ENCODE measurements at places on chromosomes 7 and 10. TPM values are rescaled to one million over a fixed set of nuclear protein-coding genes. Genes with fewer than 3 reads are reported as not detected.

C7orf33 gene
- not detected for total RNA-seq

KCNMA1 gene
- total RNA-seq, result 0.70 TPM

IGFBP1 gene
- not detected for total RNA-seq

TMEM213 gene
- total RNA-seq, result not detected

UPK3BL2 gene
- total RNA-seq, result 17.7 TPM

VWDE gene
- total RNA-seq, result 11.8 TPM

SPDYE1 gene
- total RNA-seq, result not detected

DNA sequence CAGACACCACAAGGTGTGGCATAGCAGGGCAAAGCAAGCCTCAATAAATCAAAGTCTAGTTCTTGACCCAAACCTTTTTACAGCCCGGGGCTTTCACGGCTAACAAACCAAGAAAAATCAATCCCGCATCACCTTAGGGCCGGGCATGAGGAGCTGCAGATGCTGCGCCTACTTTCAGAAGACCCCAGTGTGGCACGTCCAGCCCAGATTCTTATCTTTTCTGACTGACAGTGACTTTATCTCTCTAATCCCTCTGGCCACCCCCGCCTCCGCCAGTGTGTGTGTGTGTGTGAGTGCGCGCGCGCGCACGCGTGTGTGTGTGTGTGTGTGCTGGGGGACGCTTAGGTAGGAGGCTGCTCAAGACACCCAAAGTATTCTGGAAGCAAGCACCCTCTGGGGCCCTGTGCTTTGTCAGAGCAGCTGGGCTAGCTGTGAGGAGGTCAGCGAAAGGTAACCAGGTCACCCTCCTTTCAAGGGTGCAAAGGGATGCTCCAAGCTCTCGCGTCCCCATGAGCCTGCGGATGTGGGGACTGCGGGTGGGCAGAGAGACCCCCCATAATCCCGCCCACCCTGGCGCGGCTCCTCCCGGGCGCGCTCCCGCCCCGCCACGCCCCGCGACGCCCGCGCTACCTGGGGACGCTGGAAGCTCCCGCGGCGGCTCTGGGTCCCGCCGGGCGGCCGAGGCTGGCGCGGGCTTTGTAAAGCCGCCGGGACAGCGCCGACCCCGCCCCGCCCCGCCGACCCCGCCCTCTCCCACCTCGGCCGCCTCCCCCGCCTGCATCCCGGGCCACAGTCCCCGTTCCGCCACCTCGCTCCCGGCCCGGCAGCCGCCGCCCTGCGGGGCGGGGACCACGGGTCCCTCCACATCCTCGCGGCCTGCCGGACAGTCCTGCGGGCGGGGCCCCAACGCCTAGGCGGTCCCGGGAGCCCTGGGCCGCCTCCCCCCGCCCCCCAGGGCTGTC, 57.1 kb upstream of the RHOBTB1 start:
- DNase-seq, result peak; percentile 88

- peak; percentile 77 for DNase-seq
Observed at GRCh38 chr7:102317231-102318059, 30.8 kb downstream of the SH2B2 start.

DNA sequence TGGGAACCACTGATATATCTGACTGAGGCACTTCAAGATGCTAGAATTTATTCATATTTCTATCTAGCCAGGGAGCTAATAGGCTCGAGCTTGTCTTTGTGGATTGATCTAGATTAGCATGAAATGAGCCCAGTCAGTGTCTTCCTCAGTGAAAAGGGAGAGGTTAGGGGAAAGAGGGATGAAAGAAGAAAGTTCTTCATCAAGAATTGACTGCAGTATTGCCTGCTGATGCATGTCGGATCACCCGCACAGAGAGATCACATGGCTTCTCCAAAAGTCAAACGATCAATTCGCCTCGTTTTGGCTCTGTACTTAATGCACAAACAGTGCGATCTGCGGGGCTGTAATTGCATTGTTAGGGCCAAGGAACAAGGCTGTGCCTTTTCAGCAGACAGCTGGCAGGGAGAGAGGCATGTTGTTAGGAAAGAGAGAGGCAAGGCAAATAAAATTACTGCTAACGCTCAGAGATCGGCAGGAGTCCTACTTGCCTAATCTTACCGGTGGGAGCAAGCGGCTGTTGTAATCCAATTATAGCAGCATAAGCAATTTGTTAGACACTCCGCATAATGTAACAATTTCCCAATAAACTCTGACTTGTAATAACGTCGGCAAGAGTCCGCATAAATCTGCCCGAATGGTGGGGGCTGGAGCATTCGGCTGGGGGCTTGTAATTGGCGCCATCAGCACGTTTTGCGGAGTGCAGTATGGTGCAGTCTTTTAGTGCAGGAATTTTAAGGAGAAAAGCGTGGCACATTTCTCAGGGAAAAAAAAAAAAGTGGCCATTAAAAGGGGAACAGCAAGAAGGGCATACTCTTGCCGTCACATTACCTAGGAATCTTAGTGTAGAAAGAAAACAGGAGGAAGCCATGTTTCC, 102.1 kb downstream of the POLL start:
- DNase-seq, result peak; percentile 67

DNA sequence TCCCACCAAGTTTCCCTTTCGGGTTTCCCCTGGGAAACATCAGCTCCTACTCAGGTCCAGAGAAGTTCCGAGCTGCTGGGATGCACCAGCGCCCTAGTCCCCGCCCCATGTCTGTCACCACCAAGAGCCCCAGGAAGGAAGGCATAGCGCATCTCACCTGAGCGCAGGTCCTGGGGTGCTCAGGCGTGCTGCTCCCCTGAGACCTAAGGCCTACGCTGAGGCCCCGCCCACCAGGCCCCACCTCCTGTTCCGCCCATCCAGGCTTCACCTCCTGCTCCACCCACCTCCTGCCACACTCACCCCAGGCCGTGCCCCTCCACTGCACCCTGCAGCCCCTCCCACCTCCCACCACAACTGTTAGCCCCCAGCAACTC, 1.2 kb upstream of the TFR2 start:
- peak; percentile 70 for DNase-seq

GRCh38 chr7:92988051-92988450, 129.7 kb downstream of the SAMD9 start:
- DNase-seq, result no peak

GRCh38 chr7:2725178-2726105, 37.4 kb downstream of the AMZ1 start:
- peak; percentile 38 for DNase-seq

DNA sequence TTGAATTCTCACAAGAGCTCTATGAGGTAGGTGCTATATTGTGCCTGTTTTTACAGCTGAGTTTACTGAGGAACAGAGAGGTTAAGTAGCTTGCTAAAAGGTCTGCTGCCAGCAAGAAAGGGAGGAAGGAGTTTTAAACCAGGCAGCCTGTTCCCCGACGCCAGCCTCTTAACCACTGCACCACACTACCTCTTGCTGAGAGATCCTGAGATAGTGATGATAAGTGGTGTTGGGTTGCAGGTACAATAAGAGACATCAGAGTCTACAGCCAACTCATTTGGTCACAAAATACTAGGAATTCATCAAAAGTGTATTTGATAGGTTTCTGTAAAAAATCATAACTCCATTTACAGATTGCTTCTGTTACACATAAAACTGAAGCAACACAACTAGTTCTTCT, 8.0 kb downstream of the CCDC71L start:
- no peak for DNase-seq

DNA sequence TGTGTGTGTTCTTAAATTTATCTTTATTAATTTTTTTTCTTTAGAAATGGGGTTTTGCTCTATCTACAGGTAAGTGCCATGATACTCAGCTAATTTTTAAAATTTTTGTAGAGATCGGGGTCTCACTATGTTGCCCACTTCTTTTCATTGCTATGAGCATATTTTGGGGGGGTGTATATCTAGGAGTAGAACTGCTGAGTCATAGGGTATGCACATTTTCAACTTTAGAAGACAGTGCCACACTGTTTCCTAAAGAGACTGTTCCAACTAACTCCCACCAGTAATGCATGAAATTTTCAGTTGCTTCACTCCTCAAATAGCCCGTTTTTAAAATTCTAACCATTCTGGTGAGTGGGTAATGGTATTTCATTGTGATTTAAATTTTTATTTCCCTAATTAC, 108.3 kb downstream of the CUL2 start:
- no peak for DNase-seq

- DNase-seq, result no peak
Observed at GRCh38 chr7:26399736-26400135, 108.1 kb downstream of the SNX10 start.

GRCh38 chr10:123998197-123999141, 94.9 kb downstream of the CHST15 start:
- DNase-seq, result no peak

GRCh38 chr7:74483402-74484336, 30.0 kb downstream of the GTF2IRD1 start:
- no peak for DNase-seq

DNA sequence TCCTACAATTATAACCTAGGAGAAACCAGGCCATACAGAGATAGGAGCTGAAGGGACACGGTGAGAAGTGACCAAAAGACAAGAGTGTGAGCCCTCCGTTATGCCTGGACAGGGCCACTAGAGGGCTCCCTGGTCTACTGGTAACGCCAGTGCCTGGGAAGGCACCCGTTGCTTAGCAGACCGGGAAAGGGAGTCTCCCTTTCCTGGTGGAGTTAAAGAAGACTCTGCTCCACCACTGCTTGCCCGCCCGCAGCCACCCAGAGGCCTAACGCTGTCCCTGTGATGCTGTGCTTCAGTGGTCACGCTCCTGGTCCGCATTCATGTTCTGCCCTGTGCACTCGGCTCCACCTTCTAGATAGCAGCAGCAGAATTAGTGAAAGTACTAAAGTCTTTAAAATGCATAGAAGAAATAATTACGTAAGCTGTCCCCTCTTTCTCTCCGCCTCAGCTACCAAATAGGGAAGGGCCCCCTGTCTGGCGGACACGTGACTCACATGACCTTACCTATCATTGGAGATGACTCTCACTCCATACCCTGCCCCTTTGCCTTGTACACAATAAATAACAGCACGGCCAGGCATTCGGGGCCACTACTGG, 34.8 kb downstream of the GRID2IP start:
- peak; percentile 95 for DNase-seq

- DNase-seq, result peak; percentile 42
Observed at GRCh38 chr7:55481155-55481554, 91.1 kb downstream of the VOPP1 start.

DNA sequence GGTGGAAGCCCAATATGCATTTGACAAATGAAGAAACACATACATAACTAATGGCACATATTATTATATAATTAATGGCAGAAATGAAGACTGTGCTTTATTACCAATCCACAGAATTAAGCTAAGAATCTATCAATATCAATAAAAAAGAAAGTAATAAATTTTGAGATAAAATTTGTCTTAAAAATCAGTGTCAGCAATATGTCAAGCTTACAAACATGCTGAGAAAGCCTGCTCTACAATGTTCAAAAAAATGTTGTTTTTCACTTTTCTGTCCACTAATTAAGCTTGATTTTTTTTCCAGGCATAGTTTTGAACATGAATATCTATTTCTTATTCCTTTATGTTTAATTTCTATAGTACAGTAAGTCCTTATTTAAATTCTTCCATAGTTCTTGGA, 721.0 kb upstream of the LRRTM3 start:
- DNase-seq, result no peak

GRCh38 chr7:45225311-45225947, 67.8 kb downstream of the RAMP3 start:
- DNase-seq, result peak; percentile 26

GRCh38 chr10:29471544-29471859, 163.3 kb downstream of the SVIL start:
- no peak for DNase-seq

- DNase-seq, result no peak
Observed at GRCh38 chr10:338171-339037, 203.1 kb downstream of the ZMYND11 start.

DNA sequence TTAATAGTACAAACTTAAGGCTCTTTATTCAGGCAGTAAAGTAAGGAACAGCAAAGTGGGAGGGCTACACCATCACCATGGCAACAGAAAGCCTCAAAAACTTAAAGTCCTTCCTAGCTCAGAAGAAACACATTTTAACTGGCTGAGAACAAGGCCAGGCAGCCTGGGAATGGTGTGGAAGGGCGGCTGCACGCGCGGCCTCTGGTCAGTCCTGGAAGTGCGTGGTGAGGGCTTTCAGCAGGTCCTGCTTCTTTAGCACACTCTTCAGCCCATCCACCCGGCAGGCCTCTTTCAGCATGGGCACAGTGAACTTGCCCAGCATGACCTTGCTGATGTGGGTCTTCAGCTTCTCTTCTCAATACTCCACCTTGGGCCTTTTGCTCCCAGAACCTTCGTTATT, 133.0 kb downstream of the CYP26A1 start:
- peak; percentile 88 for DNase-seq

GRCh38 chr7:108430664-108431063, 25.6 kb downstream of the NRCAM start:
- no peak for DNase-seq

GRCh38 chr7:28088032-28088431, 92.6 kb downstream of the JAZF1 start:
- DNase-seq, result no peak

- DNase-seq, result no peak
Observed at GRCh38 chr7:107614425-107614824, 34.4 kb downstream of the BCAP29 start.

GRCh38 chr7:23654508-23654907, 25.5 kb upstream of the FAM221A start:
- peak; percentile 88 for DNase-seq

- DNase-seq, result no peak
Observed at GRCh38 chr7:14403587-14403986, 414.1 kb upstream of the ETV1 start.

DNA sequence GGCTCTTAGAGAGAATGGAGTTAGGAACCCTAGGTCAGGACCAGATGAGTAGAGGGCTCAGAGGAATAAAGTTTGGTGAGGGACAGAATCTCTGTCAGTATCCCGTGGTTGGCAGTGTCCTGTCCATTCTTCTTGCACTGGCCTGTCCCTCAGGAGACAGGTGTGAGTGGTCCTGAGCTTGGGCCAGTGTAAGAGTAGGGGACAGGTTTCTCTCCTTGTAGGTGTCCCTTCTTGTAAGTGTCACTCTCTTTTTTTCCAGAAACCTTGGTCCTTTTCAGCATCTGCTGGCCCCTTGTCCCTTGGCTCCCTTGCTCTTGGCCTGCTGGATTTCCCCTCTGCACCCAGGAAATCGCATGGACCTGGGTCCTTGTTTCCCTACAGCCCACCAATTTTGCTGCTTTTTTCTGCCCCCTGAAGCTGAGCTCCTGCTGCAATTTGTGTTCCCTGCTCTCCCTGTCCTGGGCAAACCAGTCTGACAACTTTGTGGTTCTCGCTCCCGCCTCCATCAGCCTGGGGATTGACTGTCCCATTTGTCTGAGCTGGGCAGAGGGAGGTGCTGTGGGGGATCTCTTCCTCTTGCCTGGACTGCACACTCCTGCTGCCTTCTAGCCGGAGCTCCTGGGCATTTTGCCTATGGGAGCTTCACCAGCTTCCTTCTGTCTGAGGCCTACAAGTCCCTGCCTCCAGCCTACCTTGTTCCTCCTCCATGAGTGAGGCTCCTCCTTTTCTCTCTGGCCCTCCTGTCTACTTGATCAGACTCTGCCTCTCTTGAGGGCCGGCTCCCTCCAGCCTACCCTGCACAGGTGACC, 6.5 kb downstream of the TSPAN14 start:
- DNase-seq, result peak; percentile 92

DNA sequence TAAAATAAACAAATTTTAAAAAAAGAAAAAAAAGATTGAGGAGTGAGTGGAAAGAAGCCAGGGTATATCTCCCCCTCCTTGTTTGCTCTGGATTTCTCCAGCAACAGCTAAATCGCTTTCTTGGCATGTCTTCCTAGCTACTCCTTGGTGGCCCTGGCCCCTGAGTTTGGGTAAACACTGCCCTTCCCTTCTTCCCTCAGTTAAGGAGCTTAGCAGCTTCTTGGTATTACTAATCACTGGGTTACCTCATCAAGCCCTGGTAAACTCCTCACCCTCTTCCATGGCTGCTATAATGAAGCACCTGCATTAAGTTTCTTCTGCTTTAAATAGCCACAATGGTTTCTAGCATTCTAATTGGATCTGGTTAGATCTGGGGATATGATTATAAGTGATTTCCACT, 269.8 kb downstream of the FZD1 start:
- DNase-seq, result no peak

Data from endodermal cell (in vitro differentiated cells).